ENCODE measurements at places on chromosomes 7 and 10. TPM values are rescaled to one million over a fixed set of nuclear protein-coding genes. Genes with fewer than 3 reads are reported as not detected.

DNA sequence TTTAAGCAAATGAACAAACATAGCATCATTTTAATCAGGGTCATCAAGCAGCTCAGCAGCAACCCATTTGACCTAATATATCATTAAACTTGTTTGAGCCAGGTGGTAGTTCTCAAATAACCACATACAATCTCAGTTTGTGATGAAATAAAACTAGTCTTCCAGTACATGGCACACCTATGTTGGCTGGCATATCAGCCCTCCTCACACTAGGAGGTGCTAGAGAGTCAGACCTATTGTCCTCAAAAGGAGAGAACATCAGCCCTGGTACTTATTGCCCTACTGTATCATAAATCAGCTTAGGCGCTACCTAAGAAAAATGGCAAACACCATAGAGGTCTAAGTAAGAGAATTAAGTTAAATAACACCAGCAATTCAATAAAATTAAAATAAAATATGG lies 81.7 kb downstream of the CABCOCO1 start:
- no peak for DNase-seq

- no peak for DNase-seq
Observed at GRCh38 chr7:90853205-90853604, 257.1 kb downstream of the CDK14 start.

GRCh38 chr7:55130395-55131141 lies 111.8 kb downstream of the EGFR start:
- peak; percentile 98 for DNase-seq

OR2A5 gene
- total RNA-seq: not detected

- DNase-seq: no peak
Observed at GRCh38 chr10:133394801-133395221, 854 bp downstream of the MTG1 start.

Data from A172 (cell line).